ENCODE measurements at places on chromosomes 5 and 9.

GRCh38 chr5:132233081-132233480 lies 5.4 kb upstream of the P4HA2 start:
- no peak for DNase-seq

- no peak for DNase-seq
Observed at GRCh38 chr5:157608972-157609565, 33.5 kb upstream of the ADAM19 start.

GRCh38 chr5:57243286-57244137 lies 69.7 kb downstream of the GPBP1 start:
- no peak for DNase-seq

DNA sequence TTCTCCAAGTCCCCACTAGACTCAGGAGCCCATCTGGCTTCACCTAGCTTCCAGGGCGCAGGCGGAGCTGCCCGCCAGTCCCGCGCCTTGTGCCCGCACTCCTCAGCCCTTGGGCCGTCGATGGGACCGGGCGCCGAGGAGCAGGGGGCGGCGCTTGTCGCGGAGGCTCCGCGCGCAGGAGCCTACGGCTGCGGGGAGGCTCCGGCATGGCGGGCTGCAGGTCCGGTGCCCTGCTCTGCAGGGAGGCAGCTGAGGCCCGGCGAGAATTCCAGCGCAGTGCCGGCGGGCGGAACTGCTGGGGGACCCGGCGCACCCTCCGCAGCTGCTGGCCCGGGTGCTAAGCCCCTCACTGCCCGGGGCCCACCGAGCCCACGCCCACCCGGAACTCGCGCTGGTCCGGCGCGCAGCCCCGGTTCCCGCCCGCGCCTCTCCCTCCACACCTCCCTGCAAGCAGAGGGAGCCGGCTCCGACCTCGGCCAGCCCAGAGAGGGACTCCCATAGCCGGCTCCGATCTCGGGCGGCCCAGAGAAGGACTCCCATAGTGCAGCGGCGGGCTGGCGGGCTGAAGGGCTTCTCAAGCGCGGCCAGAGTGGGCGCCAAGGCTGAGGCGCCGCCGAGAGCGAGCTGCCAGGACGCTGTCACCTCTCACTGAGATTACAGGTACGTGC lies 78.1 kb upstream of the PJA2 start:
- no peak for DNase-seq

- DNase-seq = no peak
Observed at GRCh38 chr9:97703437-97704344, 6.6 kb upstream of the XPA start.

Data from activated CD8-positive, alpha-beta memory T cell treated with anti-CD3 and anti-CD28 coated beads for 1 hour (primary cell).